ENCODE measurements at places on chromosomes 16 and 17.

DNA sequence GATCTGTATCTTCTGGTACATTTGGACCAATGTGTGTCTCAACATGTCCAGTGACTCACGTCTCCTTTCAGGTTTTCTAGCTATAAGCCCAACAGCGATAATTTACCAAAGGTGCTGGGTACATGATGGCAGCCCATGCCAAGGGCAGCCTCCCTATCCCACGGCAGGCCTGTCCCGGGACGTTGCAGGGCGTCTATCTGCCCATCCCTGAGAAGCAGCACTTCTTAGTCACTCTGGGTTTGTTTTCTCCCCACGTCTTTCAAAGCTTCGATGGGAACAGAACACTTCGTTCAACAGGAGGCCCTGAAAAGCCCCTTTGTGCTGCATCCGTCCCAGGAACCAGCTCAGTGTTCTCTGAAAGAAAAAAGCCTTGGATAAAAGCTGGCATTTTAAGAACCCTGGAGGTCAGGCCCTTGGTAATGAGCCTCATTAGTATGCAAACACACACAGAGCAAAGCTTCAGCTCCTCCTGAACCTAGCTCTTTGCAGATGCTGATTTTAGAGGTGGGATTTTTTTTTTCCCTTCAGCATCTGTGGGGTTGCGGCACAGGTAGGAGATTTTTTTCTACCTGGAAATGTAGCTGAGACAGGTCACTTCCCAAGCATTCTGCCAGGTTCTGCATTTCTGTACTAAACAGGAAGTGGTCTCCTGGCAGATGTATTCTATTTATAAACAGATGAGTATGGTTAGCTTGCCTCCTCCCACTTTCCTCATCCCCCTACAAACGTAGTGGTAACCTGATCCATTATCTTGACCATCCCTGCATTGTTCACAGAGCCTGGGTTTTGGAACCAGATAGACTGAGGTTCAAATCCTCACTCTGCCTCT is 17.5 kb upstream of the MT4 start:
- peak; percentile 87 for DNase-seq

GRCh38 chr16:78490431-78490830 is 391.0 kb downstream of the WWOX start:
- DNase-seq, result no peak

GRCh38 chr16:6804461-6804860 is 528.2 kb upstream of the RBFOX1 start:
- DNase-seq, result peak; percentile 4

GRCh38 chr17:76512366-76513305 is 11.4 kb upstream of the RHBDF2 start:
- DNase-seq, result no peak

DNA sequence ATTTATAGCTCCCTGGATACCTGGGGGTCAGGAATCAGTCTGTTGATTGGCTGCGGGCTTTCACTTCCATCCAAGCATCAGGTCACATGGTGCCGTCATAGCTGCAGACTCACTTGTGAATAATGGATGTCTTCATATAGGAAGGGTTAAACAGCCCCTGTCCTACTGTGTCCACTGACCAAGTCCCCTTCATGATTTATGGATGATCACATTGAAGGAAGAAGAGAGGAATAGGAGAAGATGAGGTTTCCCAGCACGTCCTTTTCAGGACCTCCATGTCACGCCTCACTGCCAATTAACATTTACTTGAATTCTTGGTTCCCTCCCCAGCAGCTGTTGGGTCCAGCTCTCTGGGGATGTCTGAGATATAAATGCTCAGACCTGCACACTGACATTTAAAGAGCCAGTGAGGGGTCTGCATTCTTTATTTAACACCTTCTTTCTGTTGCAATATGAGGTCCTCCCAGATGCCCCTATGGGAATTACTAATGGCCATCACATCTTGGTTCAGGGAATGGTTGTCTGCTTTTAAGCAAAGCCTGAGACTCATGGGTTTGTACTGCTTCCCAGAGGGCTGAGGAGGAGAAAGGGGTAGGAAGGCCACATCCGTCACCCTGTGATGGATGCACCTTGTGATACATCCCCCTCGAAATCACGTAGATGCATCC is 230.6 kb upstream of the HSBP1 start:
- DNase-seq, result no peak
